ENCODE measurements at places on chromosomes 3 and 15. TPM values are rescaled to one million over a fixed set of nuclear protein-coding genes. Genes with fewer than 3 reads are reported as not detected.
A peak's percentile ranks its signal among the peaks of the same experiment; 100 is the strongest.

The TNFAIP8L3 gene
- not detected for total RNA-seq

DNA sequence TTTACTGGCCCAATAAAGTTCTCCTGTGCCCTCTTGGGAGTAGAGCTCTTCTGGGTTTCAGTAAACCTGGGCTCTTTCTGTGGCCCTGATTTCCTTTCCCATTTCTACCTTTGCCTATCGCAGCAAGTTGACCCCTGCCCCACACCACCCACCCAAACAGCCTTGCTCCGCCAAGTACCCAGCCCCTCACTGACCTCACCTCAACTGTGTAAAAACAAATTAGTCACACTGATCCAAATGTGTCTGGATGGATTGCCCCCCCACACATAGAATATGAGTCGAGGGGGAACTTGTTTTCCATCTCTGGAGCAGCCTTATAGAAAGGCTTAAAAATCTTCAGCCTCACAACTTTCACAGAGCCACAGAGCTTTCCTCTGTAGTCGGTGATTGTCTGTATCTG lies 28.6 kb upstream of the VEPH1 start:
- no peak for DNase-seq

The C3orf85 gene
- not detected for total RNA-seq

The CLDN16 gene
- total RNA-seq, result 29.7 TPM

The THSD4 gene
- 73.5 TPM for total RNA-seq

The CHDH gene
- total RNA-seq, result 9.2 TPM

The GOLGA8S gene
- not detected for total RNA-seq

The SKOR1 gene
- total RNA-seq, result not detected

DNA sequence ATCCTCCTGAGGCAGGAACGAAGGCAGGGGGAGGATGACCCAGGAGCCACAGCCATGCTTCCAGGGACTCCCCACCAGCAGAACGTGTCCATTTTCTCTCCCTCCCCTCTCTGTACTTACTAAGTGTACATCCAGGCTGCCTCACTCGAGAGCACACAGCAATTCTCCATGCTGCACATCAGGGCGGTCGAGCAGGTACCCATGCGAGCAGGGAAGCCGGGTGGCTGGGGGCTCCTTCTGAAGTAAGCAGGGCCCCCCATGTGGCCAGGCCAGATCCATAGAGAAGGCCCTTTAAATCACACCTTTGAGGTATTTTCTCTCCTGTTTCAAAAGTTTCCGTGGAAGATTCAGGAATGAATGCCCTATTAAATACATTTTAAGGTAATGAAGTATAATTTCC lies 41.2 kb upstream of the SLC6A11 start:
- DNase-seq, result no peak

GRCh38 chr3:56296361-56296760 lies 171.9 kb downstream of the ERC2 start:
- no peak for DNase-seq

- peak; percentile 59 for DNase-seq
These were observed 794.4 kb upstream of the LMCD1 start for GRCh38 chr3:7707187-7707586.

DNA sequence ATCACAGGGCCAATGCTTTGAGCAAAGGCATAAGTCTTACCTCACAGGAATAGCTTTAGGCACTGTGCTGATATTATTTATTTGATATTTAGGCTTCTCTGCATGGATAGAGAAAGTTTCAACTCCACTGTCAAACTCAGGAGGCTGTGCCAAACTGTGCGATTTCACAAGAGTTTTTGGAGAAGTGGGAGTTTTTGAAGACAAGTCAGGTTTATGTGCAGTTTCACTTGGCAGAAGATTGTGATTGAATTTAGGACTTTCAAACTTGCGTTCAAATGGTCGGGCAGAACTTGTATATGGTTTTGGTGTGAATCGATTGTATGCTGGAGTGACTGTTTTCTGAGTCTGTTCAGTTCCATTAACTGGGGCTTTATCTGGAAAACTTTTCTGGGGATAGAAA lies 113.7 kb downstream of the TJP1 start:
- DNase-seq, result no peak

The MORC1 gene
- total RNA-seq, result not detected

The CFAP91 gene
- 2.2 TPM for total RNA-seq

The SERPINI2 gene
- total RNA-seq, result not detected

All from epithelial cell of proximal tubule (primary cell).